ENCODE measurements at places on chromosomes 5 and 9.

DNA sequence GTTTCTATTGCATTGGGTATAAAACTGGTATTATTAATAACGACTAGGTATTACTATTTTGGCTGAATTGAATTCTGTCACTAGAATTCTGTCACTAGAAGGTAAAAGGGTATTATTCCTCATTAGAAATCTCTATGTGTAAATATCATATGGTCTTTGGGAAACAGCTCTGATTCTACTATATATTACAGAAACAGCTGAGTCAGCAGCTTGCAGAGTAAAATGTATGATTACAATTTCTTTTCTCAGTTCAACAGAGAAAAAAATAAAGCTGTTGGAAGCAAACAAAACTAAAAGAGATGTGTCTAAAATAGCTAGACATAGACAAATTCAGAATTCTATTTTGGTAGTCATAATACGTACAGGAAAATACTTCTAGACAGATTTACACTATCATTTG is 48.5 kb downstream of the HAPLN1 start:
- DNase-seq = no peak

DNA sequence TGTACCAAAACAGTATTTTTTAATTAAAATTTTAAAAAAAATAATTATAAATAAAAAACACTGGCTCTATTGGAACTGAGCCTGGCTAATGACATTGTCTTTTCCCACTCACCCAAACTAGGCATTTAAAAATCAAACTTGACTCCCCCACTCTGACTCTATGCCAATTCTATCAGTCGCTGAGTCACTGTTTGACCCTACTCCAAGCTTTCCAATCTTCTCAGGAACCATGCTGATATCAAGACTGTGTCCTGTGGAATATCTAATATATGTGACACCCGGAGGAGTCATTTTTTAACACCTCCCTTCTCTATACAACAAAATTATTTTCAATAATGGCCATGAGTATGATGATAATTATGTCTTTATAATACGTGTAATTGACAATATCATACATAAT is 171.6 kb upstream of the RASEF start:
- no peak for DNase-seq

- DNase-seq = no peak
Observed at GRCh38 chr5:92780057-92780456, 801.0 kb downstream of the NR2F1-AS1 start.

GRCh38 chr5:168528521-168529373 is at the start of gene FBLL1:
TSS of gene FBLL1 (plus strand) at chr5:168529305. CDS start at chr5:168529505, 200 bp downstream.
- no peak for DNase-seq

- no peak for DNase-seq
Observed at GRCh38 chr5:171606414-171607024, 179.1 kb upstream of the SMIM23 start.

GRCh38 chr9:18739641-18740318 is 265.8 kb downstream of the ADAMTSL1 start:
- DNase-seq = no peak

DNA sequence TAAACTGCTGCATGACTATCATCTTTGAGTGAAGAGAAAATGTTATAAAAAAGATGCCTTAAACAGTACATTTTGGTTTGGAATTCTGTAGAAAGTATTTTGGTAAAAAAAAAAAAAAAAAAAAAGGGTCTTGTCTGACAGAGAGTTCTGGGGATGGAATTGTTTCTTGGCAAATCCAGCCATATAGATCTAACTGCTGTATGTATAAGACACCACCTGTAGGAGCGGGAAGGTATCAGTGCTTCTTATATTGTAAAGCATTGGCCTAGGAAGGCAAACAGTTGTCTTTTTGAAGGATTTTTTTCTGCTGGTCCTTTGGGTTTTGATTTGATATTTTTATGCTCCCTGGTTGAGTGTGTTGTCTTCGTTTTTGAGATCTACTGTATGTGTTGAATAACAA is 2.8 kb downstream of the PURA start:
- DNase-seq = no peak

DNA sequence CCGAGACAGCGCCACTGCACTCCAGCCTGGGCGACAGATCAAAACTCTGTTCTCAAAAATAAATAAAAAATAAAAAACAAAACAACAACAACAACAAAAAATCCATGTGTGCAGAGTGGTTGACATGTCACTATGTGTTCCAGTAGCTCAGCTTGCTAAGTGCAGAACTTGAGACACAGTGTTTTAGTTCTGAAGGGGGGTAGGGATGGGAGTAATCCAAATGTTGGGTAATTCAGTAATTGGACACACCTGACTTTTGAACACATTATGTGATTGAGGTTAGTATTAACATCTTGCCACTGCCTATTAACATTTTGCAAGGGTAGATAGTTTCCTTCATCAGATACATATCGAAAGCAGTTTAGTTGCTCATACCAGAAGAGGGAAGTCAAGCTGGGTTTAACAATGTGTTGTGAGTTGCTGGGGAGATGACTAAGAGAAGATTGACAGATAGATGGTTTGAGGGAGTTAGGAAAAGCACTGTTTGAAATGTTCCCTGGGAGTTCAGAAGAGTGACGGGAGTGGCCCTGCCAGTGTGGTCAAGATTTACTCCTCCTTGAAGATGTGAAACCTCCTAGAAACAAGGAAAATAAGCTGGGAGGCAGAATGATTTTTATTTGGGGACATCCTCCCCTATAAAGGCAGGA is 928 bp downstream of the HACD4 start:
- DNase-seq = peak; percentile 23

DNA sequence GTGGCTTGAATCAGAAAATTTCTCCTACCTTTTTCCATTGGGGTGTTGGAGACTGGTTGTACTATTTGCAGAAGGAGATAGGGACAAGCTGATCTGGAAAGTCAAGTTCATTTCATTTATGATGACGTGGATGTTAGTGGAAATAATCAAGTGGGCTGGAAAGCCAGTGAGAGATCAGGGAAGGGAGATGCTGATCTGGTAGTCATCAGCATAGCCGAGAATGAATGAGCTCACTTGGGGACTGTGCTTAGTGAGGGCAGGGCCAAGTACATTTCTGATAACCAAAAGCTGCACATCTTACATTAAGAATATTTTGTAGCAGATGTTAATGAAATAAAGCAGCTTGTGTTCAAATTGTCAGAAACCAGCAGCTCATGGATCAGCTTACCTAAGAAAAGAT is 12.1 kb downstream of the MAN2A1 start:
- DNase-seq = no peak

GRCh38 chr5:38615042-38615441 is 58.6 kb upstream of the LIFR start:
- DNase-seq = no peak

DNA sequence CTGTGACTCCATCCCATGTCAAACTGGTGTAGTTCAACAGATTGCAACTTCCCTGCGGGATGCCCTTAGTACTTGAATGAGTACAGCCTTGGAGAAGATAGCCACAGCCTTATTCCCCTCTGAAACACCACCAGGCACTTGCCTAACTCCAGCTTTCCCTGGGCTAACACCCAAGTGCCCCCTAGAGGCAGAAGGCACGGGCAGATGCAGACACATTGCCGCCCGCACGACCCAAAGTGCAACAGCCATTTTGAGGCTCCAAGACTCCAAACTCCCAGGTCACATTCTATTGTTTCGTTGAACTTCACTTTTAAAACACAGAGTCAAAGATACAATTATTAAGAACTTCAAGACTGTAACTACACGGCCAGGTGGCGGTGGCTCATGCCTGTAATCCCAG is 163.6 kb upstream of the CDH6 start:
- no peak for DNase-seq

GRCh38 chr9:116644091-116644688 is 42.9 kb upstream of the TRIM32 start:
- peak; percentile 91 for DNase-seq

- DNase-seq = peak; percentile 64
Observed at GRCh38 chr9:35962126-35962906, 4.4 kb upstream of the OR2S2 start.

DNA sequence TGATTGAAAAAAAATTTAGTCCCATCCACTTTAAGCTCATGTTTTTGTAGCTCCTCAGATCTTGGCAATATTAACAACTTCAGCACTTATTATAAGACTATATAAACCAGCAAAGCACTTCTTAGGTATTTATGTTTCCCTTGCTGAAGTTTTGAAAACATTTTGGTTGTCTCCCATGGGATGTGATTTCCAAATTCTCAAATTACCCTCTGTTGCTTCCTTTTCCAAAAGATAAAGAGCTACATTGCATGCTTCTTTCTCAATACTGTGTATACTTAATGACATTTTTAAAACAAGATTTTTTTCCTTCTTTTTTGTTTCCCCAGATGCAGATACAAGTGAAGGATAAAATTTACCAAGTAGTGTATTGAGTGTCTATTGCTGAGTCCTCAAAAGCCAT is 567.1 kb downstream of the CSNK1G3 start:
- no peak for DNase-seq

GRCh38 chr9:136045595-136046553 is 49.2 kb downstream of the NACC2 start:
- no peak for DNase-seq

GRCh38 chr5:153147891-153148623 is 342.4 kb upstream of the GRIA1 start:
- DNase-seq = no peak

DNA sequence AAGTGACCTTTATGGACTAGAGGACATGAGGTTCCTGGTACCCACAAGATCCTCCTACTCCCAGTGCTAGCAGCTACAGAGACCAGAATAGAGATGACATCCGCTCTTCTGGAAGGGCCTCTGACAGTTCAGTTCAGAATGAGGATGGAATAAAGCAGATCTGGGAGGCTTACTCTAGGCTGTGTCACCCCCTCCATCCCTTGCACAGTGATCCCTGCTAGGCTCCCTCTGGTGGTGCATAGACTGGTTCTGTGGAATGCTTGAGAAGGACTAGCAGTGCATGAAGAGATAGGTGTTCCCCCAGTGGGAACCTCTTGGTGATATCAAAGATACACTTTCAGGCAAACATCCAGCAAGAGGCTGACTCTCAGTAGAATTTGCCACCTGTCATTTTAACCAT is 83.0 kb downstream of the NPR3 start:
- no peak for DNase-seq

GRCh38 chr5:116452774-116453368 is 121.8 kb downstream of the SEMA6A start:
- DNase-seq = no peak

DNA sequence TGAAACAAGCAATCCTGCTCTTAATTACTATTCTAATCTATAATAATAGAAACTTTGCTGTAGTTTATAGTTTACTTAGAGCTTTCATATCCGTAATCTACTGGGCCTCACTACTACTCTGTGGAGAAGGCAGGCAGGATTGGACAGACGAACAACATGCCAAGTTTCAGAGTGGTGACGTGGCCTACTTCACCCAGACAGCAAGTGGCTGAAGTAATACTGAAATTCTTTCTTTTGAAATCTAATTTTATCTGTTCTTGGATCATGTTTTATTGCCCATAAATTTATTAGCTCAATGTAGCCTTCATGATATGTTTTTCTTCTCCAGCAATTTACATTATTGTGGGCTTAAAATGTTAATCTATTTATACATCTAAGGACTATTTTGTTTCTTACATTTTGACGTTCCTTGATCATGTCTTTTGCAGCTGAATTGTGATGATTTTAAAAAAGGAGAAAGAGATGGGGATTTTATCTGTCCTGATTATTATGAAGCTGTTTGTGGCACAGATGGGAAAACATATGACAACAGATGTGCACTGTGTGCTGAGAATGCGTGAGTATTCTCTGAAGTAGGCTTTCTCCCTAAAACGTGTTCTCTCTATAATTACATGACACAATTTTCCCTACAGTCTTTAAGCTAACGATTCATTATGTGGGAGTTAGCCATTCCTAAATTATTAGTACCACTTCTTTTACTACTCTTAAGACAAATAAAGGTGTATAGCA is 22.4 kb downstream of the SPINK5 start:
- no peak for DNase-seq
